ENCODE measurements at places on chromosomes 16 and 17.

DNA sequence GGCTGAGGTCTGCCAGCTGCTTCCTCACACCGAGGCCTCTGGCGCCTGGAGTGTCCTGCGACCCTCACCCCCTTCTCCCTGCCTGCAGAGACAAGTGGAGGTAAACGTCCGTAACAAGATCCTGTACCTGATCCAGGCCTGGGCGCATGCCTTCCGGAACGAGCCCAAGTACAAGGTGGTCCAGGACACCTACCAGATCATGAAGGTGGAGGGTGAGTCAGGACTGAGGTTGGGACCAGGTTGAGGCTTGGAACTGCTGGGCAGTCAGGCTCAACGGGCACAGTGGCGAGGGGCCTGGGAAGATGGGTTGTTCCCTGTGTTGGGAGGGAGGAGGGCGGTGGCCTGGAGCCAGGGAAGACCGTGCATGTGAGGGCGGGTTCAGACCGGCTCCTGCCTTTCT lies 4.8 kb downstream of the HGS start:
- DNase-seq, result no peak

DNA sequence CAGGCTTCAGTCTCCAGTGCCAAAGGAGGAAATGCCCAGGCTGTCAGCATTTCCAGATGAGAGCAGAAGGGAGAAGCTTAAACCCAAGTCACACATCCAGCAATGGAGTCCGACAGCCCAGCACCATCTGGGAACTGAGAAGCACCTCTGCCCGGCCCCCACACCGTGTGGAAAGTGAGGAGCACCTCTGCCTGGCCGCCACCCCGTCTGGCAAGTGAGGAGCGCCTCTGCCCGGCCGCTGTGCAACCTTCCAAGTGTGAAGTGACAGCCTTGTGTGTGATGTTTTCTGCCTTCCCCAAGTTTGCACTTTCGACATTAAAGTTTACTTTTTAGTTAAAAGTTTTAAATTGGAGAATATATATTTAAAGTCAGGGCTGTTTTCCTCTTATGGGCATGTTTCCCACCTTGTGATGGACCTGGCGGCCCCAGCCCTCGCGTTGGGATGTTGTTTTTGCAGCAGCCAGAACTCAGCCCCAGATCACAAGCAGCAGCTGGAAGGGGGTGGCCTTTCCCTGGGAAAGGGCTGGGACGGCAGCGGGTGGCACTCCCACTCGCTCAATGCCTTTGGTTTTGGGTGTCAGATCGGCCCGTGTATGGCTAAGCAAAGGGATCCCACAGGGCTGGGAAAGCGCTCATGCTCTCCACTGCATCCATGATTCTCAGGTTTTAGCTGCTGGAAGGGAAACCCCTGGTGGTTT lies 7.2 kb downstream of the CCDC137 start:
- no peak for DNase-seq

GRCh38 chr17:13973960-13974651 lies 95.2 kb upstream of the COX10 start:
- no peak for DNase-seq

DNA sequence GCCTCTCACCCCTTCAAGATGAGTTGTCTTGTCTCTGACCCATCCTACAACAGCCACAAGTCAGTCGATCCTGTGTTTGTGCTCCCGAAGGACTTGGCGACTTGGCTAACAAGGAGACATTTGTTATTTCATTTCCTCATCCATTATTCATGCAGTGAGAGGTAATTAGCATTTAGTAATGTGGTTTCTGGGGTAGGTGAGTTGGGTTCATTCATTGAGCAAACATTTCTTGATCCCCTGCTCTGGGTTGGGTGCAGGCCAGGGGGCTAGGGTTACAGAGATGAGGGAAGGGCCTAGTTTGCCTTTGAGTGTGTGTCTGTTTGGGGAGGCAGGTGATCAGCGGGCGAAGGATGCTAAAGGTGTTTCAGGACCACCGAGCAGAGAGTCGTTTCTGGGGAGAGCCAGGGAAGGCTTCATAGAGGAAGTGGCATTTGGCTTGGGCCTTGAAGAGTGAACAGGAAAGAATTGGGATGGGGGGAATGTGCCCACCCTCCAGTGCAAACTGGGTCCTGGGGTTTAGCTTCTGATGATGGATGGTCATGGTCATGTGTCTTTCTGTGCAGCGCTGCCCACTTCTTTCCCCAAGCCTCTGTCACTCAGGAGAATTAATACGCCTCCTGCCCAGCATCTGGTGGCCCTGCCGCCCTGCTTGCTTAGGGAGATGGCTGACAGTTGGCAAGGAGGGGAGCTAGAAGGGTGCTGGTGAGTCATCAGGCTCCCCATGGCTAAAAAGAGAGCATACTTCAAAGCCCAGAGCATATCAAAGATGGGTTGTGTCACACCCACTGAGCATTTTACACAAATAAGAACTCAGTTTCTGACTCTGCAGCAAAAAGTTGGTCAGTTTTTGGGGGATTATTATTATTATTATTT lies 38.5 kb downstream of the MSI2 start:
- no peak for DNase-seq

DNA sequence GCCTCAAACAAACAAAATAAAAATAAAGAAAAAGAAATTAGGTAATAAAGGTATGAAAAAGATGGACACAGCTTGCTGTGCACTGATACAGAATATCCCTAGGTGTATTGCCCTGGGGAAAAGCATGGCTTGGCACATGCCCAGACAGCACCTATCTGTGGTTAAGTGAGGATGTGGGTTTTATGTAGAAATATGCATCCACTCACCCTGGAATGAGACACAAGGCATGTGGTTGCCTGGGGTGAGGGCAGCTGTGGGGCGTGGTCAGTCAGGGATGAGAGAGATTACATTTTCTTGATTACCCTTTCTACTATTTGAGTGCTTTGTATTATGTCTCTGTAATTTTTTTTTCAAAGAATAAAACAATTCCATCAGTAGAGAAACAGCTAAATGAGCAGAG lies 6.9 kb downstream of the PLLP start:
- DNase-seq, result no peak

DNA sequence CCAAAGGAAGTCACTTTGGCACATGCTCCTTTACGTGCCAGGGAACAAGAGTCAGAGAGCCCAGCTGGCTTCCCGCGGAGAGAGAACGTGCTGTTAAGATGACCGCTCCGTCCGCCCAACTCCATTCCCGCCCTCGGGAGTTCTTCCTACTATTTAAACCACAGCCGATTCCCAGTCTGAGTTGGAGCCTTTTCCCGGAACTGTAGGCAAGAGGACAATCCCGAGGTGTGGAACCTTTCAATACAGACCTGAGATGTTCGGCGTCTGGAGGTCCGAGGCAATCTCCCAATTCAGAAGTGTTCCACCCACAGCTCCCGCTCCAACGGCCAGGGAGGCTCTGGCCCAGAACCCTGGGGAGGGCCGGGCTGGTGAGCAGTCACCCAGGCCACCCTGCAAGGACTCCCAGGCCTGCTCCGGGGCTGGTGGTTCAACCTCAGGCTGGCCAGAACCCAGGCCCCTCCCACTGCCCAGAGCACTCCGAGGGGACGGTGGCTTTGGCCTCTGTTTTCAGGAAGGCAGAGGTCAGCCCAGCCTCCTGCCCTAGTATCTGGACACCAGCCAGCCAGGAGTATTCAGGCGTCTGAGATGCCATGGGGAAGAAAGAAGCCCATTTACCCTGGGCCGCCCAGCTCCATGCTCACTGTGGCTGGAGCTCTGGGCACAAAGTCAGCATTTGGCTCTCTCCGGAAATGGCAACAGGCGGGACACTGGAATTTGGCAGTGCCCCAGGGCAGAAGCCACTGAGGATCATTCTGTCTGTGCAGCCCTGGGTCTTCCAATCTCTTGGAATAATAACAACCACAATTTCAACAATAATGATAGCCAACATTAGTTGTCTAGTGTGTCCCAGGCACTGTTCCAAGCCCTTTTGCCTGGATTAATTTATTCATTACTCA lies 21.4 kb downstream of the EMP2 start:
- no peak for DNase-seq

DNA sequence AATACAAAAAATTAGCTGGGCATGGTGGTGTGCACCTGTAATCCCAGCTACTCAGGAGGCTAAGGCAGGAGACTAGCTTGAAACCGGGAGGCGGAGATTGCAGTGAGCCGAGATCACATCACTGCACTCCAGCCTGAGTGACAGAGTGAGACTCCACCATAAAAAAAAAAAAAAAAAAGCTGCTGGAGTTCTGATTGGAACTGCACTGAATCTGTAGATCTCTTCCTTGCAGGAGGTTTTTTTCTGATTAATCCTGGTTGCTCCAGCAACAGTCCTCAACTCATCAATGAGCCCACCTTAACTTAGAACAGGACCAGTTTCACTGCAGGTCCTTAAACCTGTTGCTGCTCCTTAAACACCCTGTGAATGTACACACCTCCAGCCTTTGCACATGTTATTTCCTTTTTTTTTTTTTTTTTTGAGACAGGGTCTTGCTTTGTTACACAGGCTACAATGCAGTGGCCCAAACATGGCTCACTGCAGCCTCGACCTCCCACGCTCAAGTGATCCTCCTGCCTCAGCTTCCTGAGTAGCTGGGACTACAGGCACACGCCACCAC lies 1.6 kb upstream of the ODAD4 start:
- no peak for DNase-seq

GRCh38 chr17:76585649-76586593 lies at the start of gene ST6GALNAC2:
ST6GALNAC2 (minus strand) TSS chr17:76585860; CDS start chr17:76585808, 52 bp downstream.
- DNase-seq, result peak; percentile 49

- no peak for DNase-seq
Measured at GRCh38 chr17:80619535-80620235, 75.0 kb downstream of the RPTOR start.

DNA sequence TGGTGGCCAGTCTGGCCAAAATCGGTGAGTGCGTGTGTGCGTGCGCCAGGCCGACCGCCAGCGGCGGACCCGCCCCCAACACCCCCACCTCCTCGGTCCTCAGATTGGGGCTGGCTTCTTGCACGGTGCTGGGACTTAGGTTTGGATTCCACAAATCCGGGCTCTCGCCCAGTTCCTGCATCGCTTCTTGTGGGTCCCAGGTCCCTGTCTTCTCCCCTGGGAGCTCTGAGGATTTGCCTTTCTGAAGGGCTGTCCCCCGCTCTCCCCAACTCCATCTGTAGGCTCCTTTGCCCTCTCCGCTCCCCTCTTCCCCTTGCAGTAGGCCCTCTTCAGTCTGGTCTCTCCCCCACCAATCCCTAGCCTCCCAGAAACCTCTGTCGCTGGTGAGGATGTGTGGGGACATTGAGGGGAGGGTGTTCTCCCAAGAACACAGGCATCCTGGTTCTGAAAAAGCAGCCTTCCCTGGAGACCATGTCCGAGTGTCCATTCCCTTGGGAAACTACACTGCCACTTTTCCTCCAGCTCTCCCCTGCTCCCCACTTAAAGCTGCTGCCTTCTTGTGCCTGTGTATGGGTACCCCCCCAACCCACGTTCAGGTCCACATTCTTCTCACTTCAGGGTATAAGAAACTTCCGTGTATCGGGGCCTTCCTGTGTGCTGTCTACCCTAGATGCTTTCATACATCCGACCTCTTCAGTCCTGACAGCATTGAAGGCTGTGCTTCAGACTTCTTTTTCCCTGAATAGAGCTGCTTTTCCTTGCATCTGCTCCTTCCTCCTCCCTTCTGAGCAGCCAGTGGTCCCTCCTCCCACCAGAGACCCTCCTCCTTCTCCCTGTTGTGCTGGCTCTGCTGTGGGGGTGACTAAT lies 632 bp downstream of the SLC9A5 start:
- no peak for DNase-seq

DNA sequence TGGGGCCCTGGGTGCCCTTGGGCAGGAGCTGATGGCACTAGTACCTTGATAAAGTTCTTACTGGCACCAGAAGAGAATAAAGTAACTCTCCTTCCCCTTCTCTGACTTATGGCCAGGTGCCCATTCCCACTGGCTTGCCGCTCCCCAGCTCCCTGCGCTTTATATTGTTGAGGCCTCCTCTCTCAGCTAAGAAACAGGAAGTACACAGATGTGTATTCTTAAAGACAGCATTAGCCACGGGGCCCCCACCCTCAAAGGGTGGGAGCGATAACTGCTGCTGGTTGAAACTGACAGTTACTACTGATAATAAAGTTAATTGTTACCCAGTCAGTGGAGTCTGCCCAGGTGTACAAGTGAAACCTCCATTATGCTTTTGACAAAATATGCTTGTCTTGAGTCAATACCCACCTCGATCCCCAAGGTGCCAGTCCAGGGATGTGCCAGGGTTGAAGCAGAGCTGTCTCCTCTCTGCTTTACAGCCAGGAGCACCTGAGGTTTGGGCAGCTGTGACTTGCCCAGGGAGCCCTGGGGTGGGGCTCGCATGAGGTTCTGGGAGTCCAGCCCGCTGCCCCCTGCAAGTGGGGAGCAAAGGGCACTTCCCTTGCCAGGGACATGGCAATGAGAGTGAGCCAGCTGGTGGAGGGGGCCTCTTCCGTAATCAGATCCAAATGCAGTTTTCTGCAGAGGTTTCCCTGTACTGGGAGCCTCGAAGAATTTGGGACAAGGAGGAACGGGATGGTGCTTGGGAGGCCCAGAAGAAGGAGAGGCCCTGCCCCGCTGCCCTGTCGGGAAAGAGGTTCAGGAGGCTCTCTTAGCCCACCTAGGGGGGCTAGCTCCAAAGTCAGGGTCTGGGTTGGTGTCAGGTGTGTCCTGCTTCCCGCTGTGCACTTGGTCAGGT lies 5.4 kb upstream of the CLDN9 start:
- DNase-seq, result no peak

DNA sequence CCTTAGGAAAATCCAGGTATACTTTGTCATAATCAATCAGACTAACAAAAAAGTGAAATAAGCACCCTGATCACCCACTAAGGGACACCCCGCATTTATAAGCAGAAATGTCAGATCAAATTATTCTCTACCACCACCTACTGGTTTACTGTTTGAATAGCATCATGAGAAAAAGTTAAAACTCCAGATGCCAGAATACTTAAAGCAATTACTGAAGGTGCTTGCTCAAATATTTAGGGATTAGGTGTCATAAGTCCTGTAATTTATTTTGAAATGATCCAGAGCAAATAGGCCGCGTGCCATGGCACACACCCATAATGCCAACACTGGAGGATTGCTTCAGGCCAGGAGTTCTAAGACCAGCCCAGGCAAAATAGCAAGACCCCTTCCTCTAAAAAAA lies 2.3 kb downstream of the TOP2A start:
- DNase-seq, result no peak

DNA sequence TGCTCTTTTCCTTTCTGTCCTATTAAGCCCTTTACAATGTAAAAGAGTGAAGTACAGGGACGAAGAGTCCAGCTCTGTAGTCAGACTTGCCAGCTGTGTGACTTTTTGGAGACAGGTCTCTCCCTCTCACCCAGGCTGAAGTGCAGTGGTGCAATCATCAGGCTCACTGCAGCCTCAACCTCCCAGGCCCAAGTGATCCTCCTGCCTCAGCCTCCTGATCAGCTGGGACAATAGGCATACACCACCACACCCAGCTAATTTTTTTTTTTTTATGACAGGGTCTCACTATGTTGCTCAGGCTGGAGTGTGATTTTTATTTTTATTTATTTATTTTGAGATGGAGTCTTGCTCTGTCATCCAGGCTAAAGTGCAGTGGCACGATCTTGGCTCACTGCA lies 7.1 kb upstream of the ITPRIPL2 start:
- DNase-seq, result no peak

DNA sequence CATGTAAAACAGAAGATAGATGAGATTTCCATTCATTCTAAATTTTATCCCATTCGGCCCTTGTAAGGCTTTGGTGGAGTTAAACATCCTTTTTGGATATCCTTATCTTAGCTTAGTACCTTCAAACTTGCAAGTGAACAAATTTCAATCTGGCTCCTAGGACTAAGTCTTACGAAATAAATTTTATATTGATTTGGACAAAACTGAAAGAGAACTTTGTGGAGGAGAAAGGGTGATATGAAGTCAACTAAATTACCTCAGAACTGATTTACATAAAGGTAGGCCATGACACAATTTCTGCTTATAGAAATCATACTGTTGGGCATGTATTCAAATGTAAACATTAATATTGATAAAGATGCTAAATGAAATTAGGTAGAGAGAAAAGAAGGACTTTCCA lies 175.3 kb upstream of the C17orf78 start:
- DNase-seq, result no peak

GRCh38 chr17:51505450-51505849 lies 245.1 kb downstream of the UTP18 start:
- no peak for DNase-seq
